MV-4-11 (cell line): ENCODE measurements at places on chromosomes 2 and 18.

DNA sequence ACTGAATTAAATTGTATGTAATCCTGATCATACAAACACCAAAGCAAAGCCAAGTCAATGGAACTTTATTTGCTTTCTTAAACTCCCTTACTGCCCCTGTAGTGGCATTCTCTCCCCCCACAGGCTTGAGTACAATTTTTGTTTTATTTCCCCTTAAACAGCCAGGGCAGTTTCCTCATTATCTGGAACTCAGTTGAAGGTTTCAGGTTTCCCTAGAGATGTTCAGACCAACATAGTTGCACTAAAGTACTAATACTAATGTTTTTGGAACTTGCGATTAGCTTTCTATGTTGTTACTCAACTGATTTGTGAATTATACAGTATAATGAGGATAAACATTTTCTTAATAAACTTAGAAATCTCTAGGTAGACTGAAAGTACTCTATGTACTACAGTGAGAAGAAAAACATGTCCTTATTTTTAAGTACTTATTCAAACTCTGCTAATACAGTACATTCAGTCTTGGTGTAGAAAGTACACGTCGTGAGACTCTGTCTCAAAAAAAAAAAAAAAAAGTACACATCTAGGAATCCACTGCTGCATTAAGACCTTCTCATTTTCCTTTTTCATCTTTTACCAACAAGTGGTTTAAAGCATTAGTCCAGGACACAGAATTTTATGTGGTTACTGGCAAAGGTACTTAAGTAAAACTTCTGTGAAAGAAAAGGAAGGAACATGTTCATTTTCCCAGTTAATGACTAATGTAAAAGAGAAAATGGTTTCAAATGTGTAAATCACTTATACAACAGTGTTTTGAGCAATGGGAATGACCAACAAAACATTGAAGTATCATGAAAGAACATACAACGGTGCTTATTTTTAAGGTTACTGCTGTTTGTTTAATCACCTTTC lies 209.5 kb upstream of the SMAD7 start:
- no peak for DNase-seq

DNA sequence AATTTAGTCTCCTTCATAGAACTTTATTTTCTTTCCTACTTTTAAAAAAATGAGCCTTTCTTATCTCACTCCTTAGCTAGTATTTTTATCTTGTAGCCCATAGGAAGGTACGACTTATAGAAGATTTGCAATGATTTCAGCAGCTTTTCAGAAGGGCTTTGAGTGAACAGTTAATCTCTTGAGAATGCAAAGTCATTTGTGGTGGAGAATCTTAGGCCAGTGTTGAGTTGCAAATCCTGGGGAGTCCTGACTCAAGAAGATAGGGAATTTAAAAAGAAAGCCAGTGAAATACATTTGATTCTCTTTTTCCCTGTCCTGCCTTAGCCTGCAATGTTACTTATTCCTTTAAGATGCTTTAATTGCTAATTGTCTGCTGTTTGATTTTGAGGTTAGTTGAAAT lies 33.6 kb downstream of the LYPD6 start:
- DNase-seq: no peak

GRCh38 chr18:72181241-72181764 lies 362.8 kb downstream of the CBLN2 start:
- DNase-seq: no peak

DNA sequence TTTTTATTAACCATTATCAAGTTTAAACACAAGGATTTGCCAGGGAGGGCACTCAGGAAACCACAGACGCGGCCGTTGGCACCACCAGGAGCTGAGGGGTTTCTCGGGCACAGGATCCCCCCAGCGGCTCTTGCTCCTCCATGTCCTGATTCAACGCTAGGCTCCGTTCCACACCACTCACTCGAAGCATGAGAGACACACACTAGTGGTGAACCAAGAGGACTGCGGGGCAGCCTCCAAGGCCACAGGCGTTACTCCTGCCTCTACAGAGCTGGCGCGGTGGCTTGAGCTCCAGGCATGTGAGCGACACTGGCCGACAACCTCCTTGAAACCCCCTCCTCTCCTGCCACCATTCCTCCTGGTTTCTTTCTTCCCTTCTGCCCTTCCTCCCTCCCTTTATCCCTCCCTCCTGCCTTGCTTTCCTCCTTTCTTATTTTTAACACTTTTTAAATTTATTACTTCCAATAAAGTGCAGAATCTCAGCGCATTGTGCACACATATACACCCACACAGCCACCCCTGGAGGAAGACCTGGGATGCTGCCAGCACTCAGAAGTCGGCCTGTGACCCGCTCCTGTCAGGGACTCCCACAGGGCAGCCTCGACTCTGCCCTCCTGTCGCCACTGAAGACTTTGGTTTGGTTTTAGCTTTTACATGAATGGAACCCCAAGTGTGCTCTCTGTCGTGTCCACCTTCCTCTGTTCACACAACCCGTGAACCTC lies 21.7 kb downstream of the COX7A2L start:
- DNase-seq: no peak

DNA sequence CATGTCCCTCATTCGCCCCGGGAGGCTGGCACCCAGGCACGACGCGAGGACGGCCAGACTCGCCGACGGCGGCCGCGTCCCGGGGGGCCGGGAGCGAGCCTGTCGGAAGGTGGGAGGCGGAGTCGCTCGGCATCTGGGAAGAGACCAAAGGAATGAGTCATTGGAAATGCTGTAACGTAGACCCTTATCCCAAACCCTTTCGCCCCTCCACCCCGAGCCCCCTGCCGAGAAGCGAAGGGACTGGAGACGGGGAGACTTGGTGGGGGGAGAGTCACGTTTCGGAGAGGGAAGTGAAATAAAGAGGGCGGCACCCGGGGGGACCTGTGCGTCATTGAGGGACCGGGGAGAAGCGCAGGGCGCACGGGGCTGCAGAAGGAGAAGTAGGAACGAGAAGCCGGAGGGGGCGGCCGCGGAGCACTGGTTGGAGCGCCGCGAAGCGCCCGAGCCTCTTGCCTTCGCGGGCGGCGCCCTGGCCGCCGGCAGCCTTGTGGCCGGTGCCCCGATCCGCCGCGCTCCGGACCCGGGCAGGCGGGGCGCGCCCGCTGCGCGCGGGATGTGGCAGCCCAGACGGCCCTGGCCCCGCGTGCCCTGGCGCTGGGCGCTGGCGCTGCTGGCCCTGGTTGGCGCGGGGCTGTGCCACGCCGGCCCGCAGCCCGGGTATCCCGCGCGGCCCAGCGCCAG lies at the start of gene EMILIN2:
Gene EMILIN2, plus strand, starts transcription at position 371 of the 681 bp plus-strand sequence. Its CDS starts 183 bp downstream, at position 554.
- no peak for DNase-seq

- no peak for DNase-seq
These were observed 21.8 kb downstream of the CWC22 start for GRCh38 chr2:179985163-179985820.

- DNase-seq: no peak
These were observed 145.8 kb upstream of the HS6ST1 start for GRCh38 chr2:128464456-128464855.
